ENCODE measurements at places on chromosomes 16 and 17.

- no peak for DNase-seq
Observed at GRCh38 chr17:28194382-28194781, 124.6 kb upstream of the TMEM97 start.

DNA sequence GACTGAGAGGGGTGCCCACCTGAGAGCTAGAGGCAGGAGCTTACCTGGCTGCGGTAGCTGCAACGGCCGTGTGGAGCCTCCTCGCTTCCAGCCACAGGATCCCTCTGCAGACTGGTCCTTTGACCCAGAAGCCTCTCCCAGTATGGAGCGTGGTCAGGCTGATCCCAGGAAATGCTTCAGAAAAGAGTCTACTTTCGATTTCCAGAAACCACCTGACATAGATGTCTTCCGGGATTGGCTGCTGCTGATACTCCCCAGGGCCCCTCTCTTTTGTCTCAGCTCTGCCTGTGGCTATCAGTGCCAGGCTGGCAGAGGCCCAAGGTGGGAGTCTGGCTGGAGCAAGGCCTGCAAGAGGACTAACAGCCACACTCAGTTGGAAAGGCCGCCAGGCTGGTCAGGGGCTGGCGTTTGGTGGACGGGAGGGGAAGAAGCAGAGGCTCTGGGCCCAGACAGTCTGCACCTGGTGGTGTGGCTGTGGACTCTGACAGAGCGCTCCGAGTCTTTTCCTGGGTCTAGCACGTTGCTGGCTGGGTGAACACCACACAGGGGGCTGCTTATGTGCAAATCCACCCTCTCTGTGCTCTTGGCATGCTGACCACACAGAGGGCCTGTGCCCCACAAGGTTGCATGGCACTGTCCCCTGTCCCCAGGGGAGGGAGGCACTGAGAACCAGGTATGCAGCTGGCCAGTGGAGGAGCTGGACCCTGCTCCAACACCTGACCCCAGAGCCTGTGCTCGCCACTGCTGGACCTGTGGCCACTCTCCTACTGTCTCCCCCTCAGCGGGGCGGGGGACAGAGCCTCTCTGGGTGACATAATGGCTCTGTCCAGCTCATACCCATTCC lies at the start of gene LGALS3BP:
Gene LGALS3BP, minus strand, starts transcription at position 144 of the 844 bp plus-strand sequence. CDS start 2,732 bp downstream, outside the sequence.
- no peak for DNase-seq

DNA sequence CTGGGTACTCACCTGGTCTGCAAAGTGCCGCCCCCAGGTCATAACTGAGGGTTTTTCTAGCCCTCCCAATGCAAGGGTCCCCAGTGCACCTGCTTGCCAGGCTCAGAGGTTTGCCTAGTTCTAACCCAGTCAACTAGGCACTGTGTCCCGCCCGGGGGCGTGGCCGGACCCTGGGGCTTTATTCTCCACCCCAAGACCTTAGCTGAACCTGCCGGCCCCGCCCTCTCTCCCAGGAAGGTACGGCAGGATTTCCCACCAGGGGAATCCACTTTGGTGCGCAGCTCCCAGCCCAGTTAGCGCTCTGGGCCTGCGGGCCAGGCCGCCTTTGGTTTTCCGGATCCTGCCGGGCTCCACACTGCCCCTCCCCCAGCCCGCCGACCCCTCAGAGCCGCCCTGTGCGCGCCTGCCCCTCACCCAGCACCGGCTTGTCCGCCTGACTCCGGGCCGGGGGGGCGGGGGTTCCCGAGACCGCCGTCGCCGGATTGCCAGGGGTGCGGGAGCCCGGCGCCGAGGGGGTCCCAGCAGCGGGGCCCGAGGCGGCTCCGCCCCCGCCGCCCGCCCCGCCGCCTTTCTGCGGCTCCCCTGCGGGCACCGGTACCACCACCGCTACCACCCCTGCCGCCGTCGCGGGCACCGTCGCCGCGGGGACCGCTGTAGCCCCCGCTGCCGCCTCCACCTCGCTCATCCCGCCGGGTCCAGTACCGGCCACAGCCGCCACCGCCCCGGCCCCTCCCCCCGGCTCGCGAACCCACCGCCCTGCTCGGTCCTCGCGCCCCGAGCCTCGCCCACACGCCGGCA lies 424 bp downstream of the YBX2 start:
- peak; percentile 20 for DNase-seq

DNA sequence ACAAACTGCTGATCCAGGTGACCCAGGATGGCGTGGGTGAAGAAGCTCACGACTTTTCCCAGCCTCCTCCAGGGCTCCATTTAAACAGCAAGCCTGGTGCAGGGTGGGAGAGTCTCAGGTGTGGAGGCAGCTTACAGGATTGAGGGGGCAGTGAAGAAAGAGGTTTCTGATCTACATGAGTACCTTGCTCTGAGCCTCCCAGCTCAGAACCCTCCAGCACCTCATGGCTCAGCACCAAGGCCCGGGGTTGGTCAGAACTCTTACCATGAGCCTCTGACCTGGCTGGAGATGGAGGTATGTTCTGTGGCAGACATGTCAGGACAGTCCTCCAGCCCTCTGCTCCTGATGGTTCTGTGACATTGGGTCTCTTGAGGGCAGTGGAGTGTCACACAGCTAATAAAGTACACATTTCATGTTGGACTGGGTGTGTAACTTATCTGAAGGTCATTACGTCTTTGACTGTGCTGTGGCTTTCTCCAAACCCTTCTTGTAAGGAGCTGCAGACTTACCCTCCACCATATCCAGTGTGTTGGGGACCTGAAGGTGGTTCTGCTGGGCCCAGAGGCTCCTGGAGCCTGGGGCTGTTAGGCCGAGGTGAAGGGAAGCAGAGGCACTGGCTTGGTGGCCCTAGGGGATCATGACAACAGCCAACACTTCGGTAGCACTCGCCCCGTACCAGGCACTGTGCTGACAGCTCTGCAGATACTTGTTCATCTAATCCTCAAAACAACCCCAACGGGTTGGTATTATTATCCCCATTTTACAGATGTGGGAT lies 3.8 kb upstream of the DCAF7 start:
- DNase-seq, result peak; percentile 26

- peak; percentile 93 for DNase-seq
Observed at GRCh38 chr17:79082311-79083190, 7.9 kb downstream of the ENGASE start.

- DNase-seq, result no peak
Observed at GRCh38 chr17:74769266-74769855, 6.8 kb downstream of the NAT9 start.

DNA sequence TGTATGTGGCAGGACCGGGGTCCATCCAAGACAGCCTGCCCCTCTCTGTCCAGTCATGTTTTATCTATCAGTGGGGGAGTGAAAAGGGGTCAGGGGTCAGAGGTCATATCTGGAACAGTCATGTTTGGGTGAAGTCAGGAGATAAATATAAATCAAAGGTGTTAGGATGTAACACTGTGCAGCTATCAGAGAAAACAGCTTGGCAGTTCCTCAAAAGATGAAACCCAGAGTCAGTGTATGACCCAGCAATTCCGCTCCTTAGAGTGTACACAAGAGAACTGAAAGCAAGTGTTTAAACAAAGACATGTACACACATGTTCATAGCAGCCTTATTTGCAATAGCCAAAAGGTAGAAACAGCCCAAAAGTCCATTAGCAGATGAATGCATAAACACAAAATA lies 361.3 kb downstream of the FOXL1 start:
- DNase-seq, result no peak

DNA sequence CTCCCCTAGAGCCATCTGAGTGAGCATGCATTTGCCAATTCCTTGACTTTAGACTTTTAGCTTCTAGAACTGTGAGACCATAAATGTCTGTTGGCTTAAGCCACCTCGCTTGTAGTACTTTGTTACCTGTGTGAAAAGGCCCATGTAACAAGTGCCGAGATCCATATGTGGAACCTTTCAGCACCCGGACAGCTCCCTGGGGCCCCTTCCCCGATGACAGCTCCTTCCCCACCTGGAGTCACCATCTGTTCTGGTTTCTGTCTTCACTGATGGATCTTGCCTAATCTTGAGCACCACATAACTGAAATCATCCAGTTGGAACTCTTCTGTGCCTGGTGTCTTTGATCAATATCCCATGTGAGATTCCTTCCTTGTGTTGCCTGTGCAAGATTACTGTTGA lies 78.9 kb upstream of the EEF2KMT start:
- DNase-seq, result no peak

- DNase-seq, result no peak
Observed at GRCh38 chr17:74712756-74713155, at the start of gene CD300LF. TSS of gene CD300LF (minus strand) at chr17:74712923. CDS start at chr17:74712866, 57 bp downstream.

GRCh38 chr17:77288115-77288619 lies 147.4 kb downstream of the SEC14L1 start:
- DNase-seq, result no peak

DNA sequence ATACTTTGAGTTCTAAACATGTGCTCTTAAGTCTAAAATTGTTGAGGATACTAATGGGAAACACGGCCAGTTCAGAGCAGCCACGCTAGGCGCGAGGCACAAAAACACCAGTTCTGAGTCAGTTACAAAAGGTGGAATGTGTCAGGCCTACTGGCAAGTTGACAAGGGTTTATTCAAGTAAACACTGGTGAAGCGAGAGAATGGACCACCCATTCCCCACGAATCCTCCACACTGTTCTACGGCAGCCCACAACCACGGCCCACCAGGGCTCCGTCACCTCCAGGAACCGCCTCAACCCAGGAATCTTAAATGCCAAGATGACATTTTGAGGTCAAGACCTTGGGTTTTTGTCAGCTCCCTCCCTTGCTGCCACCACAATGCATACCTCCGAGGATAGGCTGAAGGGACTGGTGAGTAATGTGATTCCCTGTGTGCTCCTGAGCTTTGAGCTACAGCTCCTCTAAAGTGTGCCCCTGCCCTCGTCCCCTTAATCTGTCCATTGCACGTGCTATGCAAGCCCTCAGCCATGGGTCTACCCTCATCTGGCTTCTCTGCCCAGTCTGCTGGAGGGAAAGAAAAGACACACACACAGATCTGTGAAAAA lies 28.5 kb upstream of the TRAP1 start:
- no peak for DNase-seq

DNA sequence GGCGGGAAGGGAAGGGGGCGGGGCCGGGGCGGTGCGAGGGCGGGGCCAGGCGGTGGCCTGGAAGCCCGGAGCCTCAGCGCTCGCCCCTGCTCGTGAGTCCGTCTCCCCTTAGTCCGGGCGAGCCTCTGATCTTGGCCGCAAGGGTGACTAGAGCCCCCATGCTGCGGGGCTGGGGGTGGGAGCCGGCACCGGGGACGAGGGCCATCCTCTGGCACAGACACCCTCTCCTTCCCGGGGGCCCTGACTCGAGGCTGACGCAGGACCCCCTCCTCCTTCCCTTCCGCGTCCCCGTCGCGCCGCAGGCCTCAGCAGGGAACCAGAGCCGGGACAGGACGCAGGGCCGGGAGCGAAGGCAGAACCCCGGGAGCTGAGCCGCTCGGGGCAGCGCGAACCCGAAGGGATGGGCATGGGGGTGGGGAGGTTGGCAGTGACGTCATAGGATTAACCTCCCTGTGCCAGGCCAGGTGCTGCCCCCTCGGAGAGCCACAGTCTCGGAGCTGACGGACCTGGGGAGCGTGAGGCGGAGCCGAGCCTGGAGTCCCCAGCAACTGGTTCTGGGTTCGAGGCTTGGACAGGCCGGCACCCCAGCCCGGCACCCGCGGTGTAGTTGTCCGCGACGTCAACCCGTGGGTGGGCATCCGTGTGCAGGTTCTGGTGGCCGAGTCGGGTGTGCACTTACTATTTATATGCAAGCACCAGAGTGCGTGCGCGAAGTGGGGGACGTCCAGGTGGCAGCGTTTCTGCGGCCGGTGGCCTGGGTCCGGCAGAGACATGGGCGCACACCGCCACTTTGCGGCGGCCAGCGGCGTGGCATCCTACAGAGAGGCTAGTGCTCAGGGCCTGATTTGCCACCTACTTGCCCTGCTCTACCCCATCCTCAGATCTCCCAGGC lies 503 bp upstream of the PLCD3 start:
- peak; percentile 98 for DNase-seq

- no peak for DNase-seq
Observed at GRCh38 chr16:3388325-3388724, 12.5 kb downstream of the ZSCAN32 start.

DNA sequence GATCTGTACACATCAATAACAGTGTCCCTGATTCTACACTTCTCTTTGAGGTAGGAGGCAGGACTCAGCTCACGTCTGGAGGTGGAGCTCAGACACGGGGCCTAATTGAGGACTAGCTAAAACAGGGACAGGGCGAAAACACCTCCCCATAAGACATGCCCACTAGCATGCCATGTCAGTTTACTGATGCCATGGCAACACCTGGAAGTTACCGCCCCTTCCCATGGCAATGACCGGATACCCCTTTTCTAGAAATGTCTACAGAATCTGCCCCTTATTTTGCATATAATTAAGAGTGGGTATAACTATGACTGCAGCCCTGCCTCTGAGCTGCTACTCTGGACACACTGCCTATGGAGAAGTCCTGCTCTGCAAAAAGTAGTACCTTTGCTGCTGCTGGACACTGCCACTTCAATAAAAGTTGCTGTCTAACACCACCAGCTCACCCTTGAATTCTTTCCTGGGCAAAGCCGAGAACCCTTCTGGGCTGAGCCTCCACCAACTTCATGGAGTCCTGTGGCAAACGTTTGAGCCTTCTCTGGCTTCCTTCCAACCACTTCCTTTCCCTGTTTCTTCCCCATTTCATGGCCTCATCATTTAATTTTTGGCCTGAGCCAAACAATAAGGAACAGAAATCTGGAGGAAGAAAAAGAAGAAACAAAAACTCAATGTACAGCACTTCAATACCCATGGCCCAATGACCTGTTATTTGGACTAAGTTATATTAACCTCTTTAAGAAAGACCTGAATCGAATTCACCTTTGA lies 21.0 kb downstream of the PHB1 start:
- peak; percentile 14 for DNase-seq

- DNase-seq, result no peak
Observed at GRCh38 chr17:71032746-71033273, 863.5 kb downstream of the KCNJ2 start.

GRCh38 chr17:64218066-64218465 lies 45.0 kb downstream of the TEX2 start:
- DNase-seq, result no peak

DNA sequence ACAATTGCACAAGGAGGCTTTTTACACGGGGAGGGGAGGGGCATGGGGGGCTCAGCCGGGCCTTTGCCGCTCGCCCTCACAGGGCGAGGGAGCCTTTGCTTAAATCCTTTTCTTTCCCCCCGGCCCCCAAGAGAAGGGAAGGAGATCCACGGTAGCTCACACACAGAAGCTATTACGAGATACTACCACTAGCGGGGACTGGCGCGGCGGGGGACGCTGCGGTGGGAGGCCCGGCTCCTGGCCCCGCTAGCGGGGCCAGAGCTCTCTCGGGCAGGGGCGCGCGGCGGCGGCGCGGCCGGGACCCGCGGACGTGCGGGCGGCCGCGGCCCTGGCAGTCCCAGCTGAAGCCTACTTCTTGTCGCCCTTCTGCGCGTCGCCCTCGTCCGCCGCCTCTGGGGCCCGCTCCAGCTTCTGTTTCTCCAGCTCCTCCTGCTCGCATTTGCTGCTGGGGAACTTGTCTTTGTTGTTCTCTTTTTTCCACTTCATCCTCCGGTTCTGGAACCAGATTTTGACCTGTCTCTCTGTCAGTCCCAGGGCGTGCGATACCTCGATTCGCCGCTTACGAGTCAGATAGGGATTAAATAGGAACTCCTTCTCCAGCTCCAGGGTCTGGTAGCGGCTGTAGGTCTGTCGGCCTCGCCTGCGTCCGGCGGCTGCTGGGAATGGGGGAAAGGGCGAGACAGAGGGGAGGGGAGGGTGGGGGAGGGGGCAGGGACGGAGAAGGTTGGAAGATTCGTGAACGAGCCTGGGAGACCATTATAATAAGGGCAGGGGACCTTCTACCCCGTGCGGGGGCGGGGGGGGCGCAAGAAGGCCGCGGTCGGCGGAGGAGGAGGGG lies 2.0 kb downstream of the HOXB8 start:
- DNase-seq, result peak; percentile 79

- DNase-seq, result no peak
Observed at GRCh38 chr16:87539113-87539512, 46.3 kb upstream of the ZCCHC14 start.

GRCh38 chr16:89748921-89749320 lies 27.6 kb downstream of the ZNF276 start:
- DNase-seq, result no peak

Measured in D341Med (cell line).